DMS153 (cell line): ENCODE measurements at places on chromosomes 1 and 21.
A peak's percentile ranks its signal among the peaks of the same experiment; 100 is the strongest.

GRCh38 chr1:43532716-43533115, 2.0 kb downstream of the PTPRF start:
- DNase-seq = no peak

DNA sequence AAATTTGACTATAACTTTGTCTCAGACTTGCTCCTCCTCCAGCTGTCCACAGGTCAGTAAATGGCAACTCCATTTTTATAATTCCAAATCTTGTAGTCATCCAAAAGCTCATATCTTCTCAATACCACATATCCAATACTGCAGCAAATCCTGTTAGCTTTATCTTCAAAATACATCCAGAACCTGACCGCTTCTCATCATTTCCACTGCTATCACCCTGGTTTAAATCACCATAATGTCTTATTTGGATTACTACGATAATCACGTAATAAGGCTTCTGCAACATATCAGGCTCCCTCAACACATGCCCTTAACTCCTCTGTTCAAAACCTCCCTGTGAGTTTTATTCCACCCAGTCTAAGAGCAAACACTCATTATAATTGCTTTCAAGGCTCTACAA, 34.5 kb downstream of the ERO1B start:
- DNase-seq = no peak

DNA sequence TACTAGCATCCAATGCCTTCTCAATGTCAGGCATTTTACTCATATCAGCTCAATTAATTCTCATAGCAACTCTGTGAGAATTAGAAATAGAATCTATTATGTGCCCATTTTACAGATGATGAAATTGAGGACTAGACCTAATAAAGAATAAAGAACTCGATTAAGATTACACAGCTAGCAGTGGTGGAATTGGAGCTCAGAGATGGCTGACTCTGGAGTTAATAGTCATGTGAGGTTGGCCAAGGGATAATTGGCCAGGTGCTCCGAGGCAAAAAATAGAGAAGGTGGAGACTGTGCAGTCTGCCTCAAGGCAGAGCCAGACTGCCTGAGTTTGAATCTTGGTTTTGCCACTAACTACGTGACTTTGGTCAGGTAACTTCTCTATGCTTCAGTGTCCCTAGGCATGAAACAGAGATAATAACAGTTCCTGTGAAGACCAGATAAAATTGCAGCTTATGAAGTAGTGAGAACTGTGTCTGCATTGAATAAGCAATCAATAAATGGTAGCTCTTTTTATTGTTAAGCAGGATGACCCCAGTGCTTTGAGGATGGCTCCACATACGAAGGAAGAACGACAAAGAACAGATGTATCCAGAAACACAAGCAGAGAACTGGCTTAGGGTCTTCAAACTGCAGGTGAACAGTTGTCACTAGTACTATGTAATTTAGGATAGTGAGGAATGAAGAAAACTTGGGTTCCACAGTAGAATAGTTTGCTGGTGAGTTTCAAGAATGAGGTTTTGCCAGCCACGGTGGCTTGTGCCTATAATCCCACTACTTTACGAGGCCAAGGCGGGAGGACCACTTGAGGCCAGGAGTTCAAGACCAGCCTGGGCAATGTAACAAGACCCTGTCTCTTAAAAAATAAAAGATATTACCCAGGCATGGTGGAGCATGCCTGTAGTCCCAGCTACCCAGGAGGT, 6.9 kb upstream of the CCSAP start:
- no peak for DNase-seq

GRCh38 chr1:209642816-209643215, 9.4 kb downstream of the LAMB3 start:
- DNase-seq = no peak

- DNase-seq = peak; percentile 55
Measured at GRCh38 chr1:167342846-167343245, 122.2 kb downstream of the POU2F1 start.

DNA sequence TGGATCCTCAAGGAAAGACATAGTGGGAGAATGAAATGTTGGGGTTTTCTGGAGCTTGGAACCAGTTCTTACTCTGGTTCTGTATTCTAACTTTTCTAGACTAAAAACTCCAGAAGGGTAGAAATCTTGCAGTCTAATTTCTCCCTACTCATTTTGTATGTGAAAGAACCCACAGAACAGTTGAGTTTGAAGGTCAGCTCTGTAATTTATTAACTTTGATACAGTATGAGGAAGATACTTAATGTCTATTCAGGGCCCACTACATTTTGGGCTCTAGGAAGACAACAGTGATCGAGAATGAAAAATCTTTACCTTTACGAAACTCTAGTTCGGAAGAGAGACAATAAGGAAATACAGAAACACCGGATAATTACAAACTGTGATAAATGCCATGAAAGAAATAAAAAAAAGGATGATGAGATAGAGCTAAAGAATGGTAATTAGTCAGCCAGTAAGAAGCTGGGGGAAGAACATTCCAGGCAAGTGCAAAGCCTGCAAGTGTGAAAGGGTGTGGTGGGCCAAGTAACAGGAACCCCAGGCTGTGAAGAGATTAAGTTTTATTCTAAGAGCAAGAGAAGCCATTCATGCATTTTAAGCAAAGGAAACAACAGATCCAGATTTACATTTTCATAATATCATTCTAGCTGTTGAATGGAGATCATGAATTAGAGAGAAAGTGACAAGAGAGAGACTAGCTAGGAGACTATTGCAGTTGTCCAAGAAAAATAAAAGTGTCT, 159.9 kb upstream of the HMCN1 start:
- DNase-seq = no peak

DNA sequence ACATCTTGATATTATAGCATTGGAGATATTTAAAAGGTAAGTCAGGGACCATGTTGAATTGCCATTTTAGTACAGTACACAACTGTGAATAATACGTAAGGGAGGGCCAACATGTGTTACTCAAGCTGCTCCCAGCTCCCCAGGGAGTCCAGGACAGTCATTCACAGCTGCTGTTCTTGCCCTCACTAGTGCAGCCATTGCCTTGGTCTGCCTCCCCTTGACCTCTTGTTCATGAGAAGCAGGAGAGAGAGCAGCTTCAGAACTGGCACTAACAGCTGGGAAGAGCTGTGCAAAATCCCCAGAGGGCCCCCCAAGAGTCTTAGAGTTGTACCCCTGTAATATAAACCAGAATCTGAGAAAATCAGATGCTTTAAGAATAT, 16.4 kb downstream of the TCEANC2 start:
- no peak for DNase-seq

DNA sequence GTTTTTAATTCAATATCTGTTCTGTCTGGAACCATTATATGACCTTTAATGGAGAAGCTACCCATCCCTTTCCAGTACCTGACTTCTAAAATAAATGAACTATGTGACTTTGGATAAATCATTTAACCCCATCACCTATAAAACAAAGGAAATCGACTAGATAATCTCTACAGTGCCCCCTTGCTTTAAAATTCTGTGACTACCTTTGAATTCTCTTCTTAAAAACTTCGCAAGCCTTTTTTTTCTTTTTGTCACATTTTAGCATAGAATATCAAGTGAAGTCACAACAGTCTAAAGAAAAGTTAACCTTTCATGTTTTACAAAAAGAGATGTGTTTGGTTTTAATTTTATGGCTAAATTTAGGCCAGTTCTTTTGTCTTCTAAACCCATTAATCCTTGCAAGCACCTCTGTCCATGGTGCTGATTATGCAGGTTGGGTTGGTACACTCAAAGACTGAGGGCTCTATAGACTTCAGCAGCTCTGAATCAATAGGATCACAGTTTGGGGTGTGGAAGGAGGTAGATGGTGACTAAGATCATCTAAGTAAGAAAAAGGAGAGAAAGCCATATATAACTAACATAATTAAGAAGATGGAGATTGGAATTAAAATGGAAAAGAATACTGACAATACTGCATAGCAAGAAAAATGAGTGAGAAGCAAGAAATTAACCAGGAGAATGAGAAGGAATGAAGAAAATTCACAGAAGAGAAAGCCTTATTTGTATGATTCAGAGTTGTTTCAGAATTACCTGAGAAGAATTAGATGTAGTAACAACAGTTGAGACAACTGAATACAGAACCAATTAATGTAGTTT, 59.2 kb downstream of the TBX15 start:
- DNase-seq = no peak

DNA sequence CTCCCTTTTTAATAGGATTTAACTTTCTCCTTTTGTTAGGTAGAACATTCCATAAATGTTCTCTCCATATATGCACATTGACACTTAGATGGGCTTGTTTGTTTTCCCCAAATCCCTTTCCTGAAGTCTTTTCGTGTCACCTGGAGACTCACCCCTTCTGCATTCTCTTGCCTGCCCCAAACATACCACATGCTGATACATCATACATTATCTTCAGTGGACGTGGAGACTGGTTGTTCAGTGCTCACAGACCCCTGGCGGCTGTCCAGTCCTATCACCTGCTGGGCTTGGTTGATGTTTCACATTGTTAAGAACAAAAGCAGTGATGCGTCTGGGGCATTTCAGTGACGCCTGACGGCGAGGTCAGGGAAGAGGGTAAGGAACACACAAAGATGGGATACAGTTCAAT, 22.2 kb downstream of the FMOD start:
- DNase-seq = peak; percentile 85

DNA sequence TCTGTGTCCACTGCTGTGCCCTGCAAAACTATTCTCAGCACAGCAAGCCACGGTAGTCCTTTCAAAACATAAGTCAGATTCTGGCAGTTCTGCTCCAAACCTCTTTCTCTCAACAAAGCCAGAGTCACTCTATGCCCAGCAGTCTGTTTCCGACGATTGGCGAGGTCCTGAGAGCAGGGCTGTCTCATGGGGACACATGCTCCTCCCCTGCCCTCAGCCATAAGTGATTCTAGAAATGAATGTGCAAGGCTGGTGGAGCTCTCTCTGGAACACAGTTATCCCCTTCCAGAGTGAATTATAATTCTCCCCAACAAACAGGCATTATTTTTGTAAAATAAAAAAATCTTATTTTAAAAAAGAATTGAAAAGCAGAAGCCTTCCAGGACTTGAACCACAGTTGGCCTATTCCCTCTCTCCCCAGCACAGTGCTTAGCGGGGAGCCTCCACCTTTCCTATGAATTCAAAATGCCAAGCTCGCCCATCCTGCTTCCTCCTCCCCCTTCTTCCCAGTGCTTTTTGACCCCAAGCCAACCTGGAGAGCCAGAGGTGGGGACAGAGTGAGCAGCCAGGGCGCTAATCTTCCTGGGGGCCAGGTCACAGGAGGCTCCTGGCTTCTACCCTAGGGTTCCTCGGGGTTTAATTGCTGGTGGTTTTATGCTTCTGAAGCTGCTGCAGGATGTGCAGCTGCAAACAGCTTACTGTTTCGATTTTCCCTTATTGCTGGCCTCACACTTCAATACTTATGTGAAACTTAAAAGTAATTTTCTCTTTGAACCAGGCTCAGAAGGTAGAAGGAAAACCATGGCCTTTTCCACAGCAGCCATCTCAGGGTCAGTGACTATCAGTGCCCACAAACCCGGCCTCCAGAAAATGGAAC, 41.1 kb downstream of the KCNJ6 start:
- DNase-seq = no peak

DNA sequence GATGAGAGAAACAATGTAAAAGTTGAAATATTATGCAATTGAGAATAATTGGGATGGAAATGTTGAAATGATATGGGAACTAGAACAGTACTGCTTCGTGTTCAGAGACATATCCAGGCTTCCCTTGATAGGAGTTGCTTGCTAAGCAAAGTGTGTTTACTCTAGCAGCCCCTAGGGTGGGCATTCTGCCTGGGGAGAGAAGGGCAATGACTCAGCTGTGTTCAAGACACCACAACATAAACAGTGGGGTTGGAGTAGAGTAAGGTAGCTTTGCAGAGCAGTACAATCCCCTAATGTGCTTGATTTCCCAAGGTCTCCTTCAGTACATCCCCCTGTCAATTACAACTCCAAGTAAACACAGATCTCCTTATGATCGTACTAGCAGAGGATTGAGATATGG, 4.8 kb upstream of the PCNX2 start:
- no peak for DNase-seq

DNA sequence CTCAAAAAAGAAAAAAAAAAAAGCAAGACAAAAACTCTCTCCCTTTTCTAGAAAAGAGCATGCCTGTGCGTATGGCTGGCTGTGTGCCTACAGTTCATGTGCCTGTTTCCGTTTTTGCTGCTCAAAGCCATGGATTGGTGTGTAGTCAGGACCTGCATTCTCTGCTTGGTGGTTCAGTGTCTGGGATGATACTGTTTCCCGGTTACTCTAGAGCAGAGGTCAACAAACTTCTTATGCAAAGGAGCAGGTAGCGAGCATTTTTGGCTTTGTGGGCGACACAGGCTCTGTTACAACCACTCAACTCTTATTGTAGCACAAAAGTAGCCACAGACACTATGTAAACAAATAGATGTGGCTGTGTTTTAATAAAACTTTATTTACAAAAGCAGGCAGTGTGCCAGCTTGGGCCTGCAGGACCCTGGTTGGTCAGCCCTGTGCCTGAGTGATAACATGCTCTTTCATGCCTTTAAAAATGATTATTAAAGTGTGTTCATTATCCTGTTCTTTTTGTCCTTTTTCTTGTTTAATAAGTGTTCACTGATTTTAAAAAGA, 524.2 kb downstream of the KIF26B start:
- DNase-seq = peak; percentile 38

DNA sequence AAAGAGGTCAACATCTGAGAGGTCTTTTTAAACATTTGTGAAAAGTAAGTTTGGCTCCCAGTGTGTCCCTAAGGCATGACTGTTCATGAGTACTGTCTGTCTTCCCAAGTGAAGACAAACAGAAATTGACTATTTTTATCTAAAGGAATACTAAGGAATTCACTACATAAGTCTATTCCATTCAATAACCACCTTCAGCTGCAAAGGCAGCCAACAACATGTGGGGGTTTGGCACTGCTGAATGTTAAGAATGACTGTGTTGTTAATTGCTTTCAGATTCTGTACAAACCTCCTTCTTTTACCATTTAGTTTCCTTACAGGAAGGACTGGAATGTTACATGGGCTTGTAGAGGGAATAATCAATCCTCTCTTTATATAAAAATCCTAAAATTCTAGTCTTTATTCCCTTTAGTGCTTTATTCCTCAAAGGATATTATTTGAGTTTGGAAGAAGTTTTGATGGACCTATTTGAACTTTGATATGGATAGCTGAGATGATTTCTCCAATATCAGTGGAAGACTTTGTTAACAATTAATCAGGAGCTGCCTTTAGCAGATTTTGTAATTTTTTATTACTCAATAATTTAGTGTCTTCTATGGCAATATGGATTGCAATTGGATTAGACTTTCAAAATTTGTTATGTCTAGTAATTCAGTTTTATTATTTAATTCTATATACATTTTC, 201.7 kb upstream of the CHRM3 start:
- DNase-seq = no peak
